ENCODE measurements at places on chromosomes 2 and 18.

- DNase-seq = no peak
Observed at GRCh38 chr18:68448736-68449135, 266.2 kb downstream of the TMX3 start.

DNA sequence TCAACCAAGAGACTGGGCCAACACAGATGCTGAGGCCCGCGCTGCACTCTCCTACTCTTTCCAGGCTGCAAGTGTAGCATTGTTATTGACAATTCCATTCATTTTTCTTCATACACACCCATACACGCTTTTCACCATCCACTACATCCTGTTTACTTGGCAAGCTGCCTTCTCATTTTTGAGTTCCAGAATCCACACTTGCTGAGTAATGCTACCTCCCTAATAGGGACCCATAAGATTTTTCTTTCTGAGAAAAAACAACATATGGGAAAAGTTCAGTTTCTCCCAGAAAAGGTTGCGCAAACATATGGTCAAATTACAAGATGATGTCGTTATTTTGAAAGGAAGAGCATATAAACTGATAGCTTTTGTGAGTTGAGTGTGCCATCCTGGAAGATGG is 3.3 kb upstream of the NETO1 start:
- no peak for DNase-seq

GRCh38 chr2:100991404-100991773 is 10.7 kb upstream of the RPL31 start:
- no peak for DNase-seq

- no peak for DNase-seq
Observed at GRCh38 chr2:144405982-144406788, 113.7 kb downstream of the ZEB2 start.

DNA sequence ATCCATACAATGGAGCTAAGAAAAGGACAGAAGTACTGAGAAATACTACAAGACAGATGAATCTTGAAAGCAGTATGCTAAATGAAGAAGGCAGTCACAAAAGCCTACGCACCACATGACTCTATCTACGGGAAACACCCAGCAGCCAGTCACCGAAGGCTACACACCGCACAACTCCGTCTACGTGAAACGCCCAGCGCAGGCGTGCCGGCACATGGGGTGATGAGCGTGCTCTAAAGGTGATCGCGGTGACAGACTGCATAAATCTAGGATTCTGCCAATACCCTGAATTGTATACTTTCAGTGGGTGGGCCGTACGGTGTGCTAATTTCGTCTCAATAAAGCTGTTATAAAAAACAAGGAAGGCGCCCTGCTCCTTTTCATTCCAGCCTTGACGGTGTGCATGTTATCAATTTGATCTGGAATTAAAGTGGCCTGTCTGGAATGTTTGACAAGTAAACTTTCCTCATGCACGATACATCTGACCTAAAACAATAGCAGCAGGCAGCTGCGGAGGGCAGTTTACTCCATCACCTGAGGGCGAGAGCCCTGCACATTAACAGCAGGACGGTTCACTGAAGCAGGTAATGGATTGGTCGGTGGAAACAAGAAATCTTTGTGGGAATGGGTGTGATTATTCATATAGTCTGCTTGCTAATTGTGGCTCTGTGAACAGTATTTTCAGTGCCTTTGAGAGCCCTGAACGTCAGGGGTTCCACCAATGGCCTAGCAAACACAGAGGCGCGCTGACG is 86.2 kb upstream of the SALL3 start:
- DNase-seq = no peak

DNA sequence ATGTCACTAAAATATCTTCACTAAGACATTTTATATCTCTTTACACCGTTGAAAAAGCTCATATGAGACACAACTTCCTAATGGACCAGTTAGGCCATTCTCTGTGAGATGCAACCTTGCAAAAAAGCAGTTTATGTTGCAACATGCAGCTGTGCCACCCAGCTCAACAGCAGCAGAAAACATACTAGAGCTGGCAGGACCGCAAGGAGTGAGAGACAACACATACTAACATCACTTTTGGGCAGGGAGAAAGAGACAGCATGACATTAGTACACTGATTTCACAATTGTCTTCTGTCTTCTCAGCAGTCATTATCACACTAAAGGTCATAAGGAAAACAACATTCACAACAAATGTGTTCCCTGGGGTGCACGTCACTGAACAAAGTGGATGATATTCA is 122.9 kb downstream of the EPB41L3 start:
- no peak for DNase-seq

All from NCI-H187 (cell line).